ENCODE measurements at places on chromosomes 1 and 21. TPM values are rescaled to one million over a fixed set of nuclear protein-coding genes. Genes with fewer than 3 reads are reported as not detected.

- no peak for DNase-seq
Observed at GRCh38 chr1:110639724-110640386, 33.7 kb upstream of the KCNA2 start.

- DNase-seq: no peak
Observed at GRCh38 chr1:178362747-178363146, 134.0 kb downstream of the CLEC20A start.

DNA sequence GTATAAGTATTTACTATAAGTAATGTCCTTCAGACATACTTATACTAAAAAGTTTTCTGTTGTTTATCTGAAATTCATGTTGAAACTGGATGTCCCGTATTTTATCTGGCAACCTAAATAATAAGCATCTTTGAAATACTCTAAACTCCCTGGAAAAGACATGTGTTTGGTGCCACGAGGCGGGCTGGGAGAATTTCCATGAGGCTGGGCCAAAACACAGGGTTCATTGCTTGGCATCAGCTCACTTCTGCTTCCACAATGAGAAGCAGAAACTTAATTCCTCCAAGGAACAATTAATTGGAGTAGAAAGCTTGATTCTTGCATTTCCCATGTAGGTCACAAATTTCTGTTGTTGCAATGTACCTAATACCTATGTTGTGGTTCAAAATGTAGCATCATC lies 110.2 kb downstream of the PSMG1 start:
- no peak for DNase-seq

DNA sequence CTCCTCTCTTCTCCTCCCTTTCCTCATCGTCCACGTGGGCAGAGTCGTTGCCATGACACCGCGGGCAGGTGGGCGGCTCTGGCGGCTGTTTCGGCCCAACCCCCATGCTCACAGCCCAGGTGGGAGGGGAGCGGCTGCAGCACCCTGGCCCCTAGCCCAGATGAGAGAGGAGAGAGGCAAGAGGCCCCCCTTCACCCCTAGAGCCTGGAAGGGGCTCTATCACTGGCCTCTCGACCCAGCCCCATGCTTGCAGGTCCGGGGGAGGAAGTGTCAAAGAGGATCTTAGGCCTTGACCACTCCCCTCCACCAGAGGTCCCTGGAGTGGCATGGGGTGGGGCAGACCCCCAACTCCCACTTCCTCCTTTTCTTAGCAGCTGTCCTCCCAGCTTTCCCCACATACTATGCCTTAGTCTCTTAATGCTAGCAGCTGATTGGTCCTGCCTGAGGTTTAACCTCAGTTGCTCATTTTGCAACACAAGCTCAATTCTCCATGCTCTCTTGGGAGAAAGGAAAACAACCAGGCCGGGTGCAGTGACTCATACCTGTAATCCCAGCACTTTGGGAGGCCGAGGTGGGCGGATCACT lies 10.4 kb downstream of the DLGAP3 start:
- no peak for DNase-seq

SPRR1A gene
- total RNA-seq: not detected

DNA sequence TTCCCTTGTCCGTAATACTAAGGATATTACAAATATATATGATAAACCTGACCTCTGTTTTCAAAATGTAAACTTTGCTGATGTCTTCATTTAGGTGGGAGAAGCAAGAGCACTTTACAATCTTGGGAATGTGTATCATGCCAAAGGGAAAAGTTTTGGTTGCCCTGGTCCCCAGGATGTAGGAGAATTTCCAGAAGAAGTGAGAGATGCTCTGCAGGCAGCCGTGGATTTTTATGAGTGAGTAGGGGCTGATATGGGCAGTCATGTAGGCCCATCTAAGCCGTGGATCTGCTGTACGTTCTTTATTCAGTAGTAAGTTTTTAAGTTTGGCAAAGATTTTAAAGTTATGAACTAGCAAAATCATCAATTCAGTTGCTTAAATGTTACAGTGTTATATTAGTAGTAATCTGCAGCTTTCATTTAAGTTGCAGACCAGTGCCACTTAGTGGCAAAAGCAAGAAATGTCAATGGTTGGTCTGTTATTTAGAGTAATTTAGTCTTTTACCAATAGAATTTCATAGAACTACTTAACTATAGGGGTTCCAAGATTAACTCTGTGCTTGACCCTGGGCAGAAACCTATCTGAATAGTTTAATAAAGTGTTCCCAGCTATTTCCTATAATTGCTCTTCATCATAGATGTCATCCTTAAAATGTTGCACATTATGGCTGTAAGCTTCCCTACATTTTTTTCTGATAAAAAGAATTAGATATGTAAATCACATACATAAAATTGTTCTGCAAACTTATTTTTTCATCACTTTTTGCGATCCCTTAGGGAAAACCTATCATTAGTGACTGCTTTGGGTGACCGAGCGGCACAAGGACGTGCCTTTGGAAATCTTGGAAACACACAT lies 21.3 kb downstream of the GPSM2 start:
- no peak for DNase-seq
